Stimulated activated CD8-positive, alpha-beta memory T cell treated with anti-CD3 and anti-CD28 coated beads, Interleukin-4, amount 100 ng/mL, for 4 hours (primary cell): ENCODE measurements at places on chromosomes 1 and 21.

DNA sequence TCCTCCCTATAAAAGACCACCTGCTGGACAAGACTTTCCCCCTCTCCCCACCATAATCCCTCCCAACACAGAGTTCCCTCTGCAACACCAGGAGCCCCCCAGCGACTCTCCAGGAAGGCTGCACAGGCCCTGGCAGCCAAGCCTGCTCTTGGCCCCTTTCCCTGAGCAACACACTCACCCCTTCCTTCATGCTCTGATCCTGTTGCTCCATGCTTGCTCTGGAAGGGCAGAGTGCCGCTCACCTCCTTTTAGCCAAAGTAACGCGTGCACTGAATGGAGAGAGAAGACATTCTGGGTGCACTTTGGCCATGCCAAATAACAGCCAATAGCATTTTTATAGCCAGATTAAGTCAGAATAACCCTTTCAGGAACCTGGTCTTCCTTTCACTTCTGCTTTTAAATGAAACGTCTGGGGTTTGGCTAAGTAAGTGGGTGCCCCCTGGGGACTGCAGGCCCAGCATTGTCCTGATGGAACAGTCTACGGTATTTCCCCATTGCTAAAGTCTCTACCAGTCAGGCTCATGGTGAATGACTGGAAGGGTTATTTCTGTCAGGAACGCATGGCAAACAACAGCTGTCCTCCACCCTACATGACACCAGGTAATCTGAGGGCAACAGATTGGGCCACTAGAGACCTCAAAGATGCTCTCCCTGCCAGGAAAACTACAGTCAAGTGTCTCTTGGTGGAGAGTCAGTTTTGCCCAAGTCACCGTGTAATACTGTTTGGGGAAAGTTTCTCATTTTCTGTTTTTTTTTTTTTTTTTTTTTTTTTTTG is at the start of gene SLC2A5:
SLC2A5 (minus strand) TSS at position 310 of the 775 bp plus-strand sequence; CDS start at position 211, 99 bp downstream.
- no peak for DNase-seq

- no peak for DNase-seq
Observed at GRCh38 chr1:197838836-197839235, 63.6 kb upstream of the DENND1B start.

- no peak for DNase-seq
Observed at GRCh38 chr1:51989582-51990477, 670 bp downstream of the RAB3B start.

DNA sequence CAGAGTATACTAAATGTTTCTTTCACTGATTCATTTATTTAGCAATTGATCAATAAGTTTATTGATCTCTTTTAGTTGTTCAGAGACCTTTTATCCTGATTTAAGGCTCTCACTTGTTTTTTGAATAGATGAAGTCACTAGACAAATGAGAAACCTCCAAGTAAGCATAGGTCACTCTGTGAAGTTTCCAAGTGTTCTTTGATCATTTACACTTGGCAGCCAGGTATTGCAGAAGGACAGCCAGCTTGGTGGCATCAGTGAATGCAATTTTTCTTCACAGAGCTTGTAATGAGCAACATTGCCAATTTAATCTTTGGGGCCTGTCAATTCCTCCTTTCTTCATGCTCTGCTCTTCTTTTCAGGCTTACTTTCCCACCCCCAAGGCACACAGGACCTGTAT is 413.0 kb downstream of the OMA1 start:
- no peak for DNase-seq

DNA sequence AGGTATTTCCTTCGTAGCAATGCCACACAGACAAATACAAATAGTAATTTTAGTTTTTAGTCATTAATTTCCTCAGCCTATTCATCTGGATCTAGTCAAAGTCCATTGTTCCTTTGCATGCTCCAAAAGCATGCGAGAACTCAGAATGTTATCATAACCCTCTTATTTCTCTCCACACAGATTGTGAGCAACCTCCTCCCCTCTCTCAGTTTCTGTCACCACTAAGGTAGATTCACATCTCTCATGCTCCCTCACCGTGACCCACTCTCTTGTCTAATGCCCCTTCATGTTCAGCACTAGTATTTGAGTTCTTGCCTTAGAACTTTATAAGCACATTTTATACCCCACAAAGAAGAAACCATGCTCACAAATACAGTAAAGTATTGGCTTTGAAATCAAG is 582.4 kb downstream of the PLA2G4A start:
- DNase-seq, result no peak

DNA sequence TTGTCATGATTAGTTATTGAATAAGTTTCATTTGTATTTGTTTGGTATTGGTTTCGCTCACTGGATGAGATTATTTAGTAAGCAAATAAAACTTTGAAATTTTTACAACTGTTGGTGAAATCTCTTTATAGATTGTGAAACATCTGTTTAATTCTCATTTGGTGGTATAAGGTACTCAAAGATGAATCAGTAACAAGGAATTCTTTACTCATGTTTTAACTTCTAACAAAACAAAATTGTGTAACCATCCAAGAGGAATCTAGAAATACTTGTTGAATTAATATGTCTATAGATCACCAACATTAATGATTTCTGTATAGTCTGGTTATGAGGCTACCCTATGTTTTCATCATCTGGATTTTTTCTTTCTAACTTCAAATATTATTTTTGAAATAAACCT is 62.8 kb upstream of the USP25 start:
- no peak for DNase-seq

- DNase-seq, result no peak
Observed at GRCh38 chr1:20224546-20224945, 38.2 kb upstream of the PLA2G2C start.

DNA sequence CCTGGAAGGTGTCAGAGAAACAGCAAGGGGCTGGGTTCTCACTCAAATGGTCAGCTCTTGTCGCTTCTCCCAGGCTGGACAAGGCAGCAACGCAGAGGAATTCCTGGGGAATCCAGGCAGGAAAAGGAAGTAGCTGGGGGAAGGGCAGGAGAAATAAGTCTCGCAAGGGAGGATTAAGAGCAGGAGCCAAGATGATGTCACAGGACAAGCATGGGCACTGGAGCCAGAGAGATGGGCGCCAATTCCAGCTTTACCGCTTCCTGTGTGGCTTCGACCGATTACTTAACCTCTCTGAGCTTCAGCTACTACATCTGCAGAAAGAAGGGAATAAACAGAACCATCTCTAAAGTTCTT is 70.5 kb downstream of the SSBP3 start:
- no peak for DNase-seq
